Hair follicle dermal papilla cell (primary cell): ENCODE measurements at places on chromosomes 3 and 15. TPM values are rescaled to one million over a fixed set of nuclear protein-coding genes. Genes with fewer than 3 reads are reported as not detected.

Gene SPTBN5
- total RNA-seq: 0.73 and 0.97 TPM in 2 replicates

Gene STAB1
- total RNA-seq: 0.73 and 1.1 TPM in 2 replicates

Gene LIPH
- 0.65 TPM in 1 of 2 replicates, not detected in the other for total RNA-seq

Gene CTXN2
- not detected in 2 replicates for total RNA-seq

Gene PCOLCE2
- total RNA-seq: 0.97 and 1.3 TPM in 2 replicates

Gene GOLGA8T
- 0.16 TPM in 1 of 2 replicates, not detected in the other for total RNA-seq

Gene GHSR
- not detected in 2 replicates for total RNA-seq

Gene TMEM212
- total RNA-seq: not detected in 2 replicates

Gene HDC
- not detected in 2 replicates for total RNA-seq

Gene CA12
- total RNA-seq: 46.1 and 72.9 TPM in 2 replicates

Gene C2CD4B
- total RNA-seq: not detected in 2 replicates

Gene TLR9
- total RNA-seq: under 0.01 TPM in 1 of 2 replicates, not detected in the other

Gene ROPN1
- total RNA-seq: not detected in 2 replicates

Gene RPP25
- 7.4 and 9.9 TPM in 2 replicates for total RNA-seq

Gene CNTN6
- 1.3 TPM in 1 of 2 replicates, not detected in the other for total RNA-seq

Gene ACOX2
- total RNA-seq: 24.7 and 28.1 TPM in 2 replicates

Gene CCR3
- total RNA-seq: not detected in 2 replicates

Gene ZWILCH
- 8.4 and 10.5 TPM in 2 replicates for total RNA-seq

Gene PLCL2
- 25.9 and 35.4 TPM in 2 replicates for total RNA-seq

Gene PRSS50
- total RNA-seq: not detected in 2 replicates

Gene PATL2
- 0.61 and 0.81 TPM in 2 replicates for total RNA-seq

Gene CYP19A1
- total RNA-seq: 2.6 and 3.1 TPM in 2 replicates

Gene CTXND1
- not detected in 2 replicates for total RNA-seq

Gene DGKG
- total RNA-seq: under 0.01 and 0.24 TPM in 2 replicates

Gene DNAH12
- total RNA-seq: under 0.01 and 0.12 TPM in 2 replicates

Gene CIDEC
- total RNA-seq: not detected in 2 replicates

Gene MKRN2OS
- not detected in 2 replicates for total RNA-seq

Gene CASR
- not detected in 2 replicates for total RNA-seq

Gene DUOXA2
- total RNA-seq: not detected in 2 replicates

Gene SPTSSB
- not detected in 2 replicates for total RNA-seq

Gene ALDH1L1
- 0.16 TPM in 1 of 2 replicates, not detected in the other for total RNA-seq

Gene CLDN18
- total RNA-seq: under 0.01 TPM in 1 of 2 replicates, not detected in the other

Gene COMMD2
- 31.8 and 36.5 TPM in 2 replicates for total RNA-seq

Gene DTX3L
- total RNA-seq: 49.5 and 60.2 TPM in 2 replicates

Gene SCN11A
- total RNA-seq: under 0.01 TPM in 2 replicates

Gene SLC51B
- not detected in 2 replicates for total RNA-seq

Gene BUB1B
- 2.4 and 5.0 TPM in 2 replicates for total RNA-seq

Gene MYZAP
- total RNA-seq: not detected in 2 replicates

Gene KIF15
- 1.3 and 1.8 TPM in 2 replicates for total RNA-seq

Gene ITIH4
- total RNA-seq: 2.2 and 2.4 TPM in 2 replicates

Gene FANCD2OS
- total RNA-seq: not detected in 2 replicates

Gene ZNF80
- not detected in 2 replicates for total RNA-seq

Gene ANXA2
- total RNA-seq: 2,298 and 2,938 TPM in 2 replicates

Gene TRH
- not detected in 2 replicates for total RNA-seq

Gene IL17RD
- 3.8 and 4.4 TPM in 2 replicates for total RNA-seq
